ENCODE measurements at places on chromosomes 4 and X.

DNA sequence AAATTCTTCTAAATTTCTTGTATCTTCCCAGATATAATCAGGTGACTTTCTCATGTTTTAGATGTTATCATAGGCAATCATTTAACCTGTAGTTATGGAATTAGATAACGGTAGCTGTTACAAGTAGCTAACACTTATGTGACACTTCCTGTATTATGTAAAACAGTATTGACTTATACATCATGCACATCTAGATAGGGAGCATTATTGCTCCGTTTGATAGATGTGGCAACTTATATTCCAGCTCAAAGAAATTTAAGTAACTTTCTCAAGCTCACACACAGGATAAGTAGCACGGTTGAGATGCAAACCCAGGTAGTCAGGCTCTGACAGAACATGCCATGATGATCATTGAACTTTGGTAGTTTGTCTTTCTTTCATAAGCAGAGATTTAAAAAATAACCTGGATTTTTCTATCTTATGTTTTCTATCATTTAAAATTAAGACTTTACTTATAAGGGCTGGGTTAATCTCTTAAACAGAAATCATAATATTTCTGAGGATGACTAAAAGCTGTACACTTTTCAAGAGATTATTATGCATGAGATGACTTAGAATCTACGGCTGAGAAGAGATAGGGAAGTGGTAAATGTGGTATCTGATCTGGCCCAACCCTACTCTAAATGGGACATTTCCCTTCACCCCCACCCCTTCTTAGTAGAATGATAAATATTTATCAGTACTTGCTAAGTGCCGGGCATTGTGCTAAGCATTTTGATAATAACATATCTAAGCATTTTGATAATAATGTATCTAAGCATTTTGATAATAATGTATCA, 69.1 kb upstream of the HPGD start:
- DNase-seq: no peak

GRCh38 chrX:124518885-124519284, 172.5 kb downstream of the SH2D1A start:
- DNase-seq: no peak

DNA sequence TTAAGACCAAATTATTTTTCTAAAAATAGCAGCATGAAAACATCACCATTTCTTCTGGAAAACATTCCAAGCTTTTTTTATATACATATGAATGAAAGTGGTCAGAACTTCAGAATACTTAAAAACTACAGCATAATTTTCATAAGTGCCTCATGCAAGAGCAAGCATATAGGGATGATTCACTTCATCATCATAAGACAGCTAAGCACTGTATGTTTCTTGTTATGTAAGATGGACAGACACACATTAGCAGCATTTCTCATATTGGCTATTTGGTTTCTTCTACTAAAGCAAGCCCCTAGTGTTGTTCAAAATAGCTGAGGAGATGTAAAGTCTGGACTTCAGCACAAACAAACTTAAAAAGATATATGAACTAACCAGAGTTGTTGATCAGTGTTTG, 213.1 kb upstream of the NOCT start:
- DNase-seq: no peak

- DNase-seq: no peak
These were observed 1.4 kb downstream of the BMP2K start for GRCh38 chr4:78777576-78777940.

DNA sequence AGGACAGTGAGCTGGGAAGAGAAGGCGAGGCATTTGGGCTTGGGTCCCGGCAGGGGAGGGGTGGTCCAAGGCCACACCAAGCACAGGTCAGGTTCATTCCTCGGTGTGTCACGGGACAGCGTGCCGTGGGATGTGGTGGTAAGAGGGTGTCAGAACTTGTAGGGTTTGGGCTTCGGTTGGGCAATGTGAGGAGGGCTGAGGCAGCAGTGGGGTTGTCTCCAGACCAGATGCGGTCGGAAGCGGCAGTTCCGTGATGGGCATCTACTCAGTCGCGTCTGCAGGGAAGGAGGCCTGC, 22.1 kb downstream of the ADRA2C start:
- DNase-seq: no peak

DNA sequence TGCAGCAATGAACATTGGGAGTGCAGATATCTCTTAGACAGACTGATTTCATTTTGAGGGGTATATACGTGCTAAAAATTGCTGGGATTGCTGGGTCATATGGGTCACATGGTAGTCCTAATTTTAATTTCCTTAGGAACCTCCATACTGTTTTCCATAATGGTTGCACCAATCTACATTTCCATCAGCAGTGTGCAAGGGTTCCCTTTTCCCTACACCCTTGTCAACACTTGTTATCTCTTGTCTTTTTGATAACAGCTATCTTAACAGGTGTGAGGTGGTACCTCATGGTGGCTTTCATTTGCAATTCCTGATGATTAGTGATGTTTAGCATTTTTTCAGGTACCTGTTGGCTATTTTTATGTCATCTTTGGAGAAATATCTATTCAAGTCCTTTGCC, 57.0 kb downstream of the GPC3 start:
- DNase-seq: no peak

DNA sequence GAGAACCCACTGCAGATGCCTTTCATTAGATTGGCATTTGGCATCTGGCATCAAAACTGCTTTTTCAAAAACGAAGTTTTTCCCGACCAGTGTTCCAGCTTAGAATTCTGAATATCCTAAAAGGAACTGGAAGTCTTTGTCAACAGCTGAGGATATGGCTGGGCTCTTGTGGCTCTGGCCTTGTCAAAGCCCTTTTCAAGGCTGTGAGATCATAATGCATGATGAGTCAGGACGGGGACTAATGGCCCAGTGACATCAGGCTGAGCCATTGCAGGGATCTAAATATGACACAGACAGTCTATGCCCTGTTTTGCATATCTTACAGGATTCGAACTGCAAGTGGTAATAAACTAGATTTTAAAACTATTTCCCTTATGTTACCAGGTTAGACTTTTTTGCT, 306.4 kb downstream of the PTTG2 start:
- no peak for DNase-seq

GRCh38 chr4:118683513-118683912, 1.7 kb upstream of the METTL14 start:
- DNase-seq: peak; percentile 29

DNA sequence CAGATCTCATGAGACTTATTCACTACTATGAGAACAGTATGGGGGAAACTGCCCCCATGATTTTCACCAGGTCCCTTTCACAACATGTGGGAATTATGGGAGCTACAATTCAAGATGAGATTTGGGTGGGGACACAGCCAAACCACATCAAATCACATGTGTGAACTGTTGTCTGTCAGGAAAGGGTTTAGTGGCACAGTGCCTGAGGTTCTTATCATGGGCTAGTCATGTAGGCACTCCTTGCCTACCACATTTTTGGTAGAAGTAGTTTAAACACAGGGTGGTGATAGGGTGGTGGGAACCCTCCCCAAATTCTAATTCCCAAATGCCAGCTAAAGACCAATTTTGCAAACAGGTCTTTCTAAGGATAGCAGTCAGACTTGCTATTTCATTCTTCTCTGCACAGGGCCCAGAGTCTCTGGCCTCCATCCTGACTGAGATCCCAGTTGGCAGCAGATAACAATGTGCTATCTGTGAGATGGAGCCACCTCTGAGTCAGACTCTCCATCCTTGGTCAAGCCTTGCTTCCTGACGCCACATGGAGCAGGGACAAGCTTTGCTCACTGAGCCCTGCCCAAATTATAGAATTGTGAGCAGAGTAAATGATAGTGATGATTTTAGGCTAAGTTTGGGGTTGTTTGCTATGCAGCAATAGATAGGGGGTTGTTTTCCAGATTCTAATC, 33.5 kb upstream of the SETD7 start:
- no peak for DNase-seq

DNA sequence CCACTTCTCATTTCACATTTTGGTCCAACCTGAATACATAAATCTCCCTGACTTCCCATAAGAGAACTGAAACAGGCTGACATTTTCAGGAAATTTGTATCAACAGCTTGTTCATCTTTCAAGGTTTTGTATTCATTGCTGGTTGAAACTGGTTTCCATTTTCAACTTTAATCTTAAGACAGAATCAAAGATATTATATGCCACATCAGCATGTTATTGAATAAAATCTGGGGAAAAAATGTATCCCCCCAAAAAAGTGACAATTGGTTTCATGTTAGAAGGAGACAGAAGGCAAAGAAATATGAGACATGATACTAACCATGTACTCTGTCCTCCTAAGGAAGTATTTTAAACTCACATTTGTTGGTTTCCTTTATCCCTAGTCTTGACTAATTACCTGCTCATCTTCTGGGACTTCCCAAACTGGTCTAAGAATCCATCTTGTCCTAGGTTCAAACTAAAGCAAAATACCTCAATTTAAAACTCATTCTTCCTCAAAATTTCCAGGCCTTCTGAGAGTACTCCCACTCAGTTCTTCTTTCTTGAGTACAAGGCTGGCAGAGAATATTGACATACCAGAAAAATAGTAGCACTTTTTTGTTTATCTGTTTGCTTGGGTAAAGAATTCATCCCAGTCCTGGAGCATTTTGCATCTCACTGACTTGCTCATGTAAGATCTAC, 3.1 kb upstream of the ANTXR2 start:
- no peak for DNase-seq

- DNase-seq: no peak
These were observed 219.4 kb upstream of the RADX start for GRCh38 chrX:106392346-106392745.

DNA sequence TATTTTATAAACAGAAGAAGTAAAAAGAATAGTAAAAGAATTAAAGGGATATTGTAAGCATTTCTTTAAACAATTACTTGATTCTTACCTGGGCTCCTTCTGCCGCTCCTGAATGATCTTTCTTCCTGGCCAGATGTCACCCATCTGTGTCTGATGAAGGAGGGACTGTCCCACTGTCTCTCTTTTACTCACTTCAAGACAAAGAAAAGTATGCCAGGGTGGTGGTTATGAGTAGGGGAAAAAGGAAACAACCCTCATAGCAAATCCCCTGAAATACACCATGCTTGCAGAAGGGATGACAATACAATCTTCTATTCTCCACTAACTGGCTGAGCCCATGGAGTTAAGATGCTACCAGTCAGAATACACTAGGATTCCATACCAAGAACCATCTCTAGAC, 31.1 kb downstream of the SYTL4 start:
- DNase-seq: no peak

GRCh38 chr4:41967392-41967791, 14.2 kb upstream of the DCAF4L1 start:
- DNase-seq: no peak

- no peak for DNase-seq
These were observed 54.7 kb downstream of the CNGA2 start for GRCh38 chrX:151789179-151789800.

- DNase-seq: no peak
These were observed 39.4 kb downstream of the PPM1K start for GRCh38 chr4:88244816-88245579.

- DNase-seq: no peak
These were observed 3.6 kb upstream of the RENBP start for GRCh38 chrX:153948002-153948466.

- no peak for DNase-seq
These were observed 191.6 kb upstream of the LDB2 start for GRCh38 chr4:17090063-17090462.

GRCh38 chr4:56085275-56085674, 136.5 kb downstream of the CEP135 start:
- no peak for DNase-seq

DNA sequence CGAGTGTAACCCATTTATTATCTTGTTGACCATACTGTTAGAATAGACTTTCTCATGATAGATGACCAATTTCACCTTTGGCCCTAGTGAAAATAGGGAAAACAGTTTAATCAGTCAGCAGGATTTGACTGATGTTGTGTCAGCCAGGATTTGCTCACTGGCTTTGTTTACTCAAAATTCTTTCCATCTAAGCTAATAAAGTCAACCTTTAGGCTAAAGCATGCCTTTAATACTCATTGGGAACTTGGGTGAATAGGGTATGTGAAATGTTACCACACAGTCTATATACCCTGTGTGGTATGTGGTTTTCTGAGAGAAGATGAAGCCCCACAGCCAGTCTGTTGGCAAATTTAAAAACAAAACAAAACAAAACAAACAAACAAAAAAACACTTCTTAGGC, 18.7 kb upstream of the SPANXB1 start:
- no peak for DNase-seq

- no peak for DNase-seq
These were observed 171.9 kb upstream of the RBPJ start for GRCh38 chr4:26148927-26149326.

- no peak for DNase-seq
These were observed 18.4 kb upstream of the CTSO start for GRCh38 chr4:155972098-155972497.

GRCh38 chrX:110081740-110082139, 78.8 kb downstream of the TMEM164 start:
- no peak for DNase-seq

GRCh38 chrX:153440556-153441135, 5.2 kb downstream of the TREX2 start:
- no peak for DNase-seq

DNA sequence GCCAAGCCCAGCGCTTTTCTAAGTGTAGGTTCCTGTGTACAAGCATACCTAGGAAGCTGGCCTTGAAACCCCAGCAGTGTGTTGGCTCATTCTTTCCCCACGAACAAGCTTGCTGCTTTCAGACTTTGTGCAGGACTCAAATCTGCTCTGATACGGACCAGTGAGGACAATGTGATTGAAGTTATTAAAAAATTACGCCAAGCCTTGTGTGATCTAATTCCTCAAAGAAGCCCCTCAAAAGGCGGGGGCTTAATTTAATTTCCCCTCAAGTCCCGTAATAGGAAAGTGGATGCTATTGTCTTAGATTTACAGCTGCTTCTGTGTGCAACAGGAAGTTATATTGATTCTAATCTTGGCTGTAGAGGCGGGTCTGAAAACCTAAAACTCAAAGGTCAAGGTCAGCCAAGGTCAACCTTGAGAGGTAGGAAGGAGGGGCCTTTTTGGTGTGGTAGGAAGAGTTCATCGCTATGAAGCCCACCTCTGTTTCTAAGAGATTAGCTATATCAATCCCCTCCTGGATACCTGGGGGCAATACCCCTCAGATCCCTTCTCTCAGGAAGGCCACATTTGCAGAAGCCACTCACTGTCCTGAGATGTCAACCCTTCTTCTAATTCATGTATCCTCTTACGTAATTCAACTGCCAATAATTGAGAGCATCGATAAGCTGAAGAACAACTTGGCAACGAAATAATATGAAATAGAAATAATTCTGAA, 45.1 kb downstream of the TBC1D9 start:
- DNase-seq: no peak

GRCh38 chr4:78661086-78661690, 109.6 kb downstream of the ANXA3 start:
- DNase-seq: no peak

GRCh38 chr4:145524552-145524951, 42.9 kb downstream of the SMAD1 start:
- no peak for DNase-seq

Measured in COR-L47 (cell line).